ENCODE measurements at places on chromosomes 11 and 22.

GRCh38 chr22:32596471-32596870 lies 121.9 kb downstream of the FBXO7 start:
- no peak for DNase-seq

DNA sequence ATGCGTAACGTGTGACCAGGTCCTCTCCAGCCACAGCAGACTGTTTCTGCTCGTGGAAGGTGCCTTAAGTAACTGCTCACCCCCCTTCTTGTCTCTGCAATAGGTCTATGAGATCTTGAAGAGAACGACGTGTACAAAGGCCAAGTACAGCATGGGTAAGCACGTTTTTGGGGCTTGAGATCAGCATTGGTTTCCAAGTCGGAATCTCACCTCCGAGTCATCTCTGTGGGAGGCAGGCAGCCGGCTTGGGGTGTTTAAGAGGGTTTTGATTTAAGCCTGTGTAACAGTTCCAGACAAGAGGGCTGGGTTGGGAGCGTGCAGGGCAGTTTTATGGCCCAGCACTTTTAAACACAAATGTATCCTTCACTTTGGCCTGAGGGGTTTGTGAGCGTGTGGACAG lies 30.1 kb downstream of the ANO1 start:
- no peak for DNase-seq

DNA sequence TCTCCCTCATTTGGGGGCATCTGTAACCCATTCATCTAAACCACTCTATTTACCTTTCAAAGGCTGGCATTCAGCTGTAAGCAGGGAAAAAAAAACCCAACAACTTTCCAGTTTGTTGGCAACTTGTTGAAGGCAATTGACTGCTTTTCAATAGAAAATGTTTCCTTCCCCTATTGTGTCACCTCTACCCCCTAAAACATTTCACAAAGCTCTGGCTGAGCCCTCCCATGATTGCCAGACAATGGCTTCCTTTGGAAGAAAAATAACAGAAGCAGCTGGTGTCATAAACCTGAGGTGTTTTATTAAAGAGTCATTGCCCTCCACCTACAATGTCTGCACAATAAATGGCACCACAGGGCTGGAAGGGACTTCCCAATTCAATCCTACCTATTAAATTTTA lies 22.1 kb upstream of the PSMA1 start:
- no peak for DNase-seq

DNA sequence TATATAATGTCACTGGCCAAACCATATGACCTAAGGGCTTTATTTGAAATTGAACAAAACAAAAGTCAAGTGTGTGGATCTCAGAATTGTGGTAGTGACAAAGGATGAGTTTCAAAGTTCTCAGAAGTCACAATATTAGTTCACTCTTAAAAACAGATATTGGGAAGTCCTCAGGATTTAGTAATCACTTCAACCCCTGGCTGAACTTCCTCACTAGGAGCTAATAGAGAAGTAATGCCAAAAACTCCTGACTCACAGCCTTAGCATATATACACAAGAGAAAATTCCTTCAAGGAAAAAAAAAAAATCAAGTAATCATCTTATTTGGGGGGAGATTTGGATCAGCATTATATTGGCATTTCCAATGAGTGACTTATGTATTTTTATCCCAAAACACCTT lies 75.6 kb upstream of the APOA1 start:
- no peak for DNase-seq

GRCh38 chr11:31764766-31765165 lies 46.4 kb downstream of the PAX6 start:
- no peak for DNase-seq
